ENCODE measurements at places on chromosomes 5 and 9.

DNA sequence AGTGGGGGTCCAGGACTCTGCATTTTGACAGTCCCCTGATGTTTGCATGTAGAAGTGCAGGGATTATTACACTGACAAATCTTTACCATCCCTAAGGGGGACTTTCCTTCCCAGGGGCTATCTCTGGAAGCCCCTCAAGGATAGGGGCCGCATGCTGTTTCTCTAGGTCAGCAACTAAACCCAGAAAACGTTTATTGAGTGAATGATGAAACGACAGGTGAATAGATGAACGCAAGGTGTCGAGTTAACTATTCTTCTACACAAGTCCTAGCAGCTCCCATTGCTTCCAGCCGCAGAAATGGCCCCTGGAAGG lies 281 bp upstream of the HSD17B4 start:
- no peak for DNase-seq

GRCh38 chr9:113798062-113799030 lies 77.8 kb upstream of the ZNF618 start:
- no peak for DNase-seq

DNA sequence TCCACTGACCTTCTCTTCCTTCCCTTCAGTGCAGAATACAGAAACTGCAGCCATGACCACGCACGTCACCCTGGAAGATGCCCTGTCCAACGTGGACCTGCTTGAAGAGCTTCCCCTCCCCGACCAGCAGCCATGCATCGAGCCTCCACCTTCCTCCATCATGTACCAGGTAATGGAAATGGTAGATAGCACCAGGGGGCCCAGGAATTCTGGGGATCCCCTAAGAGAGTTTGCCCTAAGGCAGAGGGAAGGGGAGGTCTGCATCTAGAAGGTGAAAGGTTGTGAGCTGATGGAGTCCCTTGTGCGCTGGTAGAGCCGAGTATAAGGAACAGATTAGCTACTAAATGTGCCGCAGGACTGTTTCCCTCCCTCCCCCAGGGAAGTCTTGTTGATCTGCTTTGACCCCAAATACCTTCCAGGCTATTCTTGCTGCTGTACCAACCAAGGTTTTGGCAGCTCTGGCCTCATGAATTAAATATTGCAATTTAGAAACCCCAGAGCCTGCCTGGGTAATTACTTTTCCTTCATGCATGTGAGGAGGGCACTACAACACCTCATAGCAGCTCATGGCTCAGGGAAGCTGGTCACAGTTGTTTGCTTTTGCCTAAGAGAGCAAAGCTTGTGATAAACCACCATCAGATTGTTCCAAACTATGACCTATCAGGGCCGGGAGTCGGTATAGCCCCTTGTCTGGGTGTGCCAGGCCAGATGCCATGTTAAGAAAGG lies 19.6 kb downstream of the CYFIP2 start:
- no peak for DNase-seq

DNA sequence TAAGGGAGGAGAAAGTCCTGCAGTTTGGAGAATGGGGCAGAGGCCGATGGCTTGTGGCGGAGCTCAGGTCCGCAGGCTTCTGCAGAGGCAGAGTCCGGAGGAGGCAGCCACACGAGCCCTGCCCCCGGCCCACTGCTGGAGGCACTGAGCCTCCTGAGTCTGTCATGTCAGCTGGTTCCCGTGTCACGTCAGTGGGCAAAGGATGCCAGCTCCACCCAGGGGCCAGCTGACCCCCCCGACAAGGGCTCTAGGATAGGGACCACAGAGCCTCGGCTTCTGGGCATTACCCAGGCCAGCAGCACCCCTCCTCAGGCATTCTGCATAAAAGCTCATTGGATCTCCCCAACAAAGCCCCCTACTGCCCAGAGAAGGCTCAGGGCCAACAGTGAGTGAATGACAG lies 8.5 kb downstream of the SH3PXD2B start:
- DNase-seq = no peak

GRCh38 chr9:124580186-124580585 lies 73.0 kb upstream of the NR5A1 start:
- DNase-seq = no peak

- DNase-seq = no peak
Measured at GRCh38 chr5:40687321-40687720, 7.6 kb downstream of the PTGER4 start.

GRCh38 chr9:125758986-125759763 lies 12.0 kb downstream of the PBX3 start:
- DNase-seq = no peak

- DNase-seq = no peak
Measured at GRCh38 chr9:81103597-81104471, 585.5 kb downstream of the TLE1 start.

- no peak for DNase-seq
Measured at GRCh38 chr5:66680804-66681203, 84.6 kb downstream of the MAST4 start.

- DNase-seq = no peak
Measured at GRCh38 chr9:78326564-78326963, 29.6 kb downstream of the PSAT1 start.

DNA sequence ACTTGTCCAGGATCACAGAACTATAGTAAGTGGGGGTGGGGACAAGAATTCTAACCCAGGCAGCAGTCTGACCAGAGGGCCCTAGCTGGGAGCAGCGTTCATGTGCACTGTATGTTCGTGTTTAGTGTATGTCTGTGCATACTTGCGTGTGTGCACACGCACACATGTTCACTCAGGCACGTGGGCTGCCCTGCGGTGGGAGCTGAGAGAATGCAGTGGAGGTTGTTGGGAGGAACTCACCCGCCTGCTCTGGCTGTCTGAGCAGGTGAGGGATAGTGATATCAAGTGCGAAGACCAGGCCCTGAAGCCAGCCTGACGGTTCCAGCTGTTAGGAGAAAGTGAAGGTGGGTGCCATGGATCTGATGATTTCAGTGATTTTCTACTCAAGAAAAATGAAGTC lies 942 bp downstream of the DCANP1 start:
- DNase-seq = no peak
